WERI-Rb-1 (cell line): ENCODE measurements at places on chromosomes 4 and X.

DNA sequence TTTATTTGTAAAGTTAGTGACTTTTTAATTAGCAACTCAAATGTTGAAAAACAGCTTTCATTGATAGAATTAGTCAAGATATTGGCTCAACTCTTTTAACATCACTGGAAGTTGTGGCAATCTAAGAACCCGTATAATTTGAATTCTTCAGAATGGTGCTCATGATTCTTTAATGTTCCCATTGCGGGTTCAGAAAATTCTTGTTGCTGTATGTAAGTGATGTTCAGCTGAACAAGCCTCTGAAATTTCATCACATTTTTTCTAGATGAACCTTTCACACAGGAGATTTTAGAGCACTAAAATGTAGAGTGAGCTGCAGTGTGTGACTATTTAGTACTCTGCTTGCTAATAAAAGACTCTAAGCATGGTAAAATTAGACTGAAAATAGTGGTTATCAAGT is 1317.7 kb downstream of the FSTL5 start:
- no peak for DNase-seq

GRCh38 chrX:121389976-121390714 is 342.7 kb downstream of the GLUD2 start:
- no peak for DNase-seq

DNA sequence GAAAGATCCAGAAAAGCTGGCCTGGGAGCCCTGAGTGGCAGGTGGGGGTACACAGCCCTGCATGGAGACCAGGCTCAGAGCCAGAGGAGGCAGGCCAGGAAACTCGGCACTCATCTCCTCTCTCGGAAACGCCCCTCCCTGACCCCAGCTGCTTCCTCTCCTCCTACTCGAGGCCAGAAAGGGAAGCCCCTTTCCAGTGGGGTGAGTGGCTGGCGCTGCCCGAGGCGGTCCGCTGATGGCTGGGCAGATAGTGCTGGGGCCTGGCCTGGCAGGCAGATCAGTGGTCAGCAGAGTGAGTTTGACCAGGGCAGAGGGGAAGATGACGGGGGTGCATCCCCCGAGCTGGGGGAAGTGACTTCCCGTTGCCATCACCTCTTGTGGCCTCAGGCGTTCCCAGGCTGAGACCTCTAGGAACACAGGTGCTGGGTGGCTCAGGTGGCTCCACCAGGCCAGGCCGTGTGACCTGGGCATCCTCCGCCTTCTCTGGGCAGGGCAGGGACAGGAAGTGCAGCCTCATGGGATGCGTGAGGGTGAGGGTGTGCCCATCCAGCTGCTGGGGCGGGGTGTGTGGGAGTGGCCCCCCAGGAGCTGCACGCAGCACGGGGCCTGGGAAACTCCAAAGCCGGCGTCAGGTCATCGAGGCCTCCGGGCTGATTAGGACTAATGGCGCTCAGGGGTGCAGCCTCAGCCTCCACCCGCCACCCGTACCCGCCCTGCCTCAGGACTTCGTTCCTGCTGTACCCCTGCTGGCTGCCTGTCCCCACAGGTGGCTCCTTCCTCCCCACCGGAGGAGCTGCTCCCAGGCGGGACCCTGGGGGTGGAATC is 5.7 kb downstream of the SH3BP2 start:
- DNase-seq, result peak; percentile 23

- DNase-seq, result no peak
Observed at GRCh38 chr4:40577588-40578253, 51.9 kb downstream of the RBM47 start.

DNA sequence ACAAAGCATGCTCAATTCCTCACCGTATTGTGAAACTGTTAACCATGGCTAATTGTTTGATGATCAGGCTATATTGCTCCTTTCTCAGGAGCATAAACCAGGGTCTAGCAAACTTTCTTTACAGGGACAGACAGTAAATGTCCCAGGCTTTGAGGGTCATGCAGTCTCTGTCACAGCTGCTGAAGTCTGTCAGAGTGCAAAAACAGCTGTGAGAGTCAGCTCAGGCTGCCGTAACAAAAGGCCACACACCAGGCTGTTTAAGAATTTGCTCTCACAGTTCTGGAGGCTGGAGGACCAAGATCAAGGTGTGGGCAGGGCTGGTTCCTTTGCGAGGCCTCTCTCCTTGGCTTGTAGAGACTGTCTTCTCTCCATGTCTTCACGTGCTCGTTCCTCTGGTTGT is 75.6 kb downstream of the GPR143 start:
- DNase-seq, result no peak

- DNase-seq, result no peak
Observed at GRCh38 chr4:72966652-72967051, 102.9 kb downstream of the COX18 start.

DNA sequence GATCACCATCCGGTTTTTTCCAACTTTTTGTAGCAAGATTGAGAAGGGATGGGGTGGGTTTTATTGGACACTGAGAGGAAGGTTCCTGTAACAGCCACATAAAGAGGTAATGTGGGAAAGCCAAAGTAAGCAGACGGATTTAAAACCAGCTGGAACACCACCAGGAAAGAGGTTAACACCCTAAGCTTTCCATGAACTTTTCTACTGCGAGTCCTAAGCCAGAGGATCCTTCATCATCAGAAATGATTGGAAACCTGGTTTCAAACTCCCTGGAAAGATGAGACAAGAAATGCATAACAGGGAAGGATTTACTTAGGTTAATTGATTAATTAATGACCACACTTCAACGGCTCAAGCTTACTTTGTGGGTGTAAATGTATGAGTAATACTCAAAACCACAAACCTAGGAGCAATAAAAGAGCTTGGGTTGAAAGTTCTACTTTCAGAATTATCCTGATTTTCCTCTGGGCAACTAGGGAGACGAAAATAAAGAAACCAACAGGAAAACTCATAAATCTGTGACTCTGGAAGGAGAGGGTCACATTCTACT is 91.5 kb downstream of the COX18 start:
- no peak for DNase-seq

- no peak for DNase-seq
Observed at GRCh38 chrX:12977761-12978204, 2.9 kb downstream of the TMSB4X start.

GRCh38 chrX:69152417-69152841 is 12.8 kb downstream of the PJA1 start:
- no peak for DNase-seq

DNA sequence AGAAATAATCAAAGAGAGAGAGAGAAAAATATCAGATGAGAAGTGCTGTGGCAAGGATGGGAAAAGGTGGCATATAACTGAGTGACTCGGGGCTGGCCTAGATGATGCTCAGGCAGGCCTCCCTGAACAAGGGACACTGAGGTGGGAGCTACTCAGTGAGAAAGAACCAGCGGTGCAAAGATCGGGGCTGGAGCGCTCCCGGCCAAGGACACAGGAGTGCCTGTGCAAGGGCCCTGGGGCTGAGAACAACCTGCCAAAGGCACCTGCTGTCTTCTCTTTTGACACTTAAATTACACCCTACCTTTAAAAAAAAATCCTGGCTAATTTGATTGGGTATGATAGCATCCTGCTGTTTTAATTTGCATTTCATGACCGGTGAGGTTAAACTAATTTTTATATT is 77.7 kb upstream of the C4orf50 start:
- DNase-seq, result no peak

GRCh38 chr4:65521666-65522065 is 148.6 kb downstream of the EPHA5 start:
- no peak for DNase-seq

GRCh38 chr4:112593438-112594133 is 43.1 kb downstream of the ZGRF1 start:
- DNase-seq, result no peak

- no peak for DNase-seq
Observed at GRCh38 chrX:44247468-44247867, 96.0 kb downstream of the EFHC2 start.

DNA sequence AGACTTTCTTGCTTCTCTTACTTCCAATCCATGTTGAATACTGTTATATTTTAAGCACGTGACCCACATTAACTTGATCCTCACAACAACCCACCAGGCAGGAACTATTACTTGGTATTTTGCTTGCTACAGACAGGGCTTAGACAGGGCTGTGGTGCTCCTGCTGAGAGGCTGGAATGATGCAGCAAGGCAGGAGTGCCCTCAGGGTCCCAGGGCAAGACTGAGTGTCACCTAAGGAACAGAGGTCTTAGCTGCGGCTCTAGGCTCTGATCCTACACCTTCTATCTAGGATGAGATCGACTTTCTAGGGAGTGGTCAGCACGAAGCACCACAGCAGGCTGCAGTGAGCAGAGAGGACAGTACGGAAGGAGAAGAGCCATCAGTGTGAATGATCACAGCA is 20.0 kb downstream of the TAPT1 start:
- no peak for DNase-seq

- no peak for DNase-seq
Observed at GRCh38 chr4:5707366-5707765, 993 bp downstream of the EVC2 start.

- no peak for DNase-seq
Observed at GRCh38 chr4:11261066-11261850, 167.4 kb downstream of the HS3ST1 start.

DNA sequence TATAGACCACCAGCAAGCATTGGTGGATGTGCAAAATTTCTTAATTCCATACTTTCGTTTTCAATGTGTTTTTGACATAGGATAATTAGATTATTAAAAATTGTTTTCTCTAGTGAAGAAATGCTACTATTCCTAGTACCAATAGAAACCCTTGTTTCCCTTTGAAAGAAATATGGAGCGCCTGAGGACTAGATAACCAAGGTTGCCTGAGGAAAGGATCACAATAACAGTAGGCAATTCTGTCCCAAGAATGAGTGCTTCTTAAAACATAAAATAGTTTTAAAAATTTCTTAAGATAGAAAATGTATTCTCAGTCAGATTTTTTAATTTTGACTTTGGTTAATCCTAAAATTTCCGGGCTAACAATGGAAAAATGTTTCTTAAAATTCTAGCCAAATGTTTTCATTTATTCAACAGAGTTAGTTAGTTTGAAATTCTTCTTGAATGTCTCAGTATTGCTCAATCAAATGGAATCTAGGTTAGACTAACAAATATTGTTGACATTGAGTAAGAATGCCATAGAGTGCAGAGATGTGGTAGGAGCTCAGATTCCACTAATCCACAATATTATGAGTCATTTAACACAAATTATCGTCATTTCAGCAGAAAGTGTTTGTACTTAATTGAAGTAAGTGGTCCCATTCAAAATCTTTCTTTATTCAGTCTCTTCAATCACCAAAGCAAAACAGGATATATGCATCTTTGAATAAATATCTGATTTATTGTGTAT is 666.0 kb downstream of the GRID2 start:
- no peak for DNase-seq

DNA sequence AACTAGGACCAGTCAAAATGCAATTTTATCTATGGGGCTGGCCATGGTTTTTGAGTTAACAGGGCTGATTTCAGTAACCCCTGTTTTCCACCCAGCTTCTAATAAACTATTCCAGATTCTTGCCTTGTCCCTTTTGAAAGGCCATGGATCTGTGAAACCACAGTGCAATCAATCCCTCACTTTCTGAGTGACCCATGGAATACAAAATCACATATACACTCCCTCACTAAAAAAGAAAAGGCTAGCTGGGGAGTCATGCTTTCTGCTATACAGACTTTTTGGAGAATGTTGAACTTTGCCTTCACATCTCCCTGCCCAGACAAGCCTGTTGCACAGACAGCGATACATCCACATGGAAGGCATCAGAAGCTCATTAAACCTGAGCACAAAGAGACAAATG is 47.9 kb downstream of the MAD2L1 start:
- DNase-seq, result no peak

- peak; percentile 81 for DNase-seq
Observed at GRCh38 chrX:48472225-48472624, 2.2 kb upstream of the SLC38A5 start.

DNA sequence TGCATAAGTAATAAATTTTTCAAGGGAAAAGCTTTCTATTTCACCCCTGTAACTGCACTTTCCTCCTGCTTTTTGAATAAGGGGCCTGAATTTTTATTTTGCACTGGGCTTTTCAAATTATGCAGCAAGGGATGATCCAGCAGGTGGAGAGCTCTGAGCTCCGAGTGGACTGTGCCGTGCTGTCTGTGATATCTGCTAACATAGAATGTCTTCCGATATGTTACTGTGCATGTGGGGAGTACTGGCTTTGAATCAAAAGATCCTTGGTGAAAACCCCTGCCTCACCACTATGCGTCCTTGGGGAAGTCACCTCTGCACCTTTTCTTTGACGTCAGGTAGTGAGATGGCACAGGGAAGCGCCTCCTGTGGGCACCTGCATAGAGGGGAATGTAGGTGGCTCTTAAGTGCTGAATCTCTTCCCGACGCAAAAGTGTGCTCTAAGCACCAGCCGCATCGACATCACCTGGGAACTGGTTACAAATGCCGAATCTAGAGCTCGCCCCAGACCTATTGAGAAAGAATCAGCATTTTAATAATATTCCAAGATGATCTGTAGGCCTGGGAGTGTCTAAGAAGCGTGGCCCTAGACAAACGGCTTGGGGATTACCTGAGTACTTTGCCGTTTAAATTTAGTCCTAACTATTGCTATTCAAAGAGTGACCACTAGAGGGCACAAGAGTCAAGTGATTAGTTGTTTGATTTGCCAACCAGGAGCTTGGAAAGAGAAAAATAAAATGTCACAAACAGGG is 19.2 kb upstream of the WFS1 start:
- peak; percentile 39 for DNase-seq

DNA sequence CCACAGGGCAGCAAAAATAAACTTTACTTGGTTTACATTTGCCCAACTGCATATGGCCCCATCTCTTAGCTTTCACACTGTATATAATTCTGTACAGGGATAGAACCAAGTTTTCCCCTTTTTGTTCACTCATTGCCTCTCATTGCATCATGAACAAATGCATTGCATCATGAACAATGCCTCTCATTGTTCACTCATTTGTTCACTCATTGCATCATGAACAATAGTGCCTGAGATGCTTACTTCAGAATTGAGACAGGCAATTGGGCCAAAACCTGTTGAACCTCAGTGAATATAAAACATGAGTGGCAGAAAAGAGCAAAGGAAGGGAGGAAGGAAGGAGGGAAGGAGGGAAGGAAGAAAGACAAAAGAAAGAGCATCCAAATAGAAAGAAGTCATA is 98.2 kb downstream of the SOWAHB start:
- no peak for DNase-seq

GRCh38 chrX:79270401-79270800 is 96.7 kb downstream of the ITM2A start:
- DNase-seq, result no peak

DNA sequence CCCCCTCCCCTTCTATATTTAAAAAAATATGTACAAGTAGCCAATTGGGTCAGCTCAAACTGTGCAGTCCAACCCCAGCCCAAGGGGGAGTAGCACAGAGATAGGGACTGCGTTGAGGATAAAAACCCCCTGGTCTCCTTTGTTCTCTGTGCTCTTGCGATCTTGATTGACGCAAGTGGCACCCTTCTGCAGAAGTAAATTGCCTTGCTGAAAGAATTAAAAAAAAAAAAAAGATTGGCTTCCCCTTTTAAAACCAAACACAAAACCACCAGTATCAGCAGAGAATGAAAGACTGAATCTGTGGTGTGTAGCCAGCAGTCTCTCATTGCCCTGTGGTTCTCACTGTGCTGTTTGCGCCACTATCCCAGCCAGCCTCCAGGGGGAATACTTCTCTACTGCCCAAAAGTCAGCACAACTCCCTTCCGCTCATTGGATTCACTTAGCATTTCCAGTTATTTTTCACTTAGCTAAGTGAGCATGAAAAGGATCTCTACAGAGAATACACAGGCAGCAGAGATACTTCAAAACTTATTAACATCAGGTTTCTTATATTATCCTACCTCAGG is 29.7 kb downstream of the MANBA start:
- no peak for DNase-seq
